HCEC 1CT (cell line): ENCODE measurements at places on chromosomes 3 and 15.

DNA sequence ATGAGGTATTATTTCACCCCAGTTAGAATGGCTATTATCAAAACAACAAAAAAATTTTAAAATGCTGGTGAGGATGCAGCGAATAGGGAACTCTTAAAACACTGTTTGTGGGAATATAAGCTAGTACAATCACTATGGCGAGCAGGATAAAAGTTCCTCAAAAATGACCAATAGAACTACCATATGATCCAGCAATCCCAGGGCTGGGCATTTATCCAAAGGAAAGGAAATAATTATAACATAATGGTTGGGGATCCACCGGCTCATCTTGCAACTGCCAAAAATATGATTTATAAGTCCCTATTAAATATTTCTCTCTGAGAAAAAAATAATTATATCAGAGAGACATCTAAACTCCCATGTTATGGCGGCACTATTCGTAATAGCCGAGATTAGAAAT is 127.6 kb upstream of the MME start:
- no peak for DNase-seq

DNA sequence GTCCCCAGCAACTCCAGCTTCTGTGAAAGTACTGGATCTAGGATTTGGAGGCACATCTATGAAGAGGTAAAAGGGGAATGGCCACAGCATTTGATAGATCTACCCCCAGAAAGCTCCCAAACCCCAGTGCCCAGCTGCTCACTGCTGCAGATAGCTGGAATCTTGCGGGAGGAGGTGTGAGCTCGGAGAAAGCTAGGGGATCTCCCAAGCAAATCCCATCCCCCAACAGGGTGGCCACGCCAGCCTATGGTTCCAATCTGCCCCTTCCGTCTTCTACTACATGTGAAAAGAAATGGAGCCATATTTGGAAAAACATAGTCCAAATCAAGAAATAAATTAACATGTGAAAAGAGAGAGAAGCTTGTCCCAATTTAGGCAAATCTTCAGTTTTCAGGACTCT is 42.0 kb downstream of the SEMA5B start:
- no peak for DNase-seq

DNA sequence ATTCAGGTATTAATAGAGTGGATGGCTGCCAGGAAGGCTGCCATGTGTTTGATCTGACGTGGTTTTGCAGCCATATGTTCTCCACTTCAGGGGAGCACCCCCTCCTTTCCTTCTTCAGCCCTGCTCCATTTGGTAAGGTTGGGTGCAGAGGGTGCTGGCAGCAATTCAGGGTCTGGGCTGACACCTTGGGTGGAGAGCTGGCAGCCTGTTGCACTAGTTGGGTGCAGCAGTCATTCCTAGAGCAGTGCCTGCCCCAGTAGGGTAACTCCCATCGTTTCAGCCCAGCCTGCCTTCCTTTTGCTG is 1.5 kb downstream of the TYRO3 start:
- DNase-seq: no peak

- peak; percentile 28 for DNase-seq
Observed at GRCh38 chr15:89171136-89172072, 50.0 kb downstream of the RLBP1 start.

GRCh38 chr3:121574449-121574848 is 6.7 kb downstream of the ARGFX start:
- DNase-seq: no peak

GRCh38 chr15:68230157-68231100 is 901 bp upstream of the CLN6 start:
- no peak for DNase-seq

GRCh38 chr3:65914740-65915367 is 123.9 kb downstream of the MAGI1 start:
- peak; percentile 39 for DNase-seq

DNA sequence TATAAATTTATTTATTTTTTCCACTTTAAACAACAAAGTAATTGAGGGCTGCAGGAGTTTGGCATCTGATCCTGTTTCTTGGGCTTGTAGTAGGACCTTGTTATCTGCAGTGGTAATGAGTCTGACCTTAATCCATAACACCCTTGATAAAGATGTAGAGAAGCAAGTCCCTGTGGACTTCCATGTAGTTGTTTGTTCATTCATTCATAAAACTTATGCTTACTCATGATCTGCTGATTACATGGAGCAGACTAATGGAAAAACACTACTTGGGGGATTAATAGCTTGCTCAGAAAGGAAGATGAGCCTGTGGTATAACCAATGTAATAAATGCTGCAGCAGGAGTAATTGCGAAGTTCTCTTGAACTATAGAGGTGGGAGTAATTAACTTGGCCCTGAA is 271.5 kb upstream of the TBL1XR1 start:
- peak; percentile 33 for DNase-seq

GRCh38 chr15:68271854-68272471 is 5.6 kb upstream of the FEM1B start:
- DNase-seq: peak; percentile 73

DNA sequence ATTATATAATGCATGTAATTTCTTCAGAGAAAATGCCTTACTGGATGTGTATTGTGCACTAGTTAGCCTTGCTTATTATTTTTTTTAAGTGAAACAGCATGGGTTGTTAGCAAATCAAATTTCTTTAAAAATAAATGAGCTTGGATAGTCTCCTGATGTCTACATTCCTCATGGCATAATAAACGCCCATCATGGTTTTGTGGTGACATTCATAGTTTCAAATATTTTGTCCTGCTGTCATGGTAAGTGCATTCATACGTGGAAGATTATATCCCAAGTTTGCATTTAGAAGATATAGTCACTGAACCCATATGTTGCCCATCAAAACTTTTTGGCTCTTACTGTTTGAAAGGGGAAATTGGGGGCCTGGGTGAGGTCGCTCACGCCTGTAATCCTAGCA is 130.7 kb downstream of the ALCAM start:
- DNase-seq: no peak

DNA sequence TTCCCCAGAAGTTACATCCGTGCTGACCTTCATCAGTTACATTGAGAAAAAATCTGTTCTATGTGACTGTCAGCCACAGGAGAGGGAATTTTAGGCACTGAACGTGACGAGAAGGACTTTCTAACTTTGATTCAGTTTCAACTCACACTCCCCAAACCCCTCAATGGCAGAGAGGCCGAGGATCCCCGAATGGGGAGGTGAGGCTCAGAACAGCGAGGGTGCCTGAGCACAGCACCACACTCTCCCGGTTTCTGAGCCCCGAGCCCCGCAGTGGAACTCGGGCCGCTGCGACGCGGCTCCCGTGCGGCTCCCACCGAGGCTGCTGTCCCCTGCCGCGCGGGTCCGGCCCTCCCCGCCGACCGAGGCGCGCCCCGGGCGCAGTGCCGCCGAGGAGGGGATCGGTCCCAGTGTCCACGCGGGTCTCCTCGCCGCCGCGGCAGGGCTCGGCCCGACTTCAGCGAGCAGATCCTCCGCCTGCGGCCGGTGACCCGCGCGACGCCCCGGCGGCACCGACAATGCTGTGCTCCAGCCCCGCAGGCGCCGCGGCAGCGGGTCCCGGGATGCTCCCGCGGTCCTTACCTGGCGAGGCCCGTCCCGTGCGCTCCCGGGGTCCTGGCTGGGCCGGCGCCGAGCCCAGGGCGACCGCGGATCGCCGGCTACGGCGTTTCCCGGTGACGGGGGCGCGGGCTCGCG is 439 bp downstream of the CTXND1 start:
- DNase-seq: no peak

DNA sequence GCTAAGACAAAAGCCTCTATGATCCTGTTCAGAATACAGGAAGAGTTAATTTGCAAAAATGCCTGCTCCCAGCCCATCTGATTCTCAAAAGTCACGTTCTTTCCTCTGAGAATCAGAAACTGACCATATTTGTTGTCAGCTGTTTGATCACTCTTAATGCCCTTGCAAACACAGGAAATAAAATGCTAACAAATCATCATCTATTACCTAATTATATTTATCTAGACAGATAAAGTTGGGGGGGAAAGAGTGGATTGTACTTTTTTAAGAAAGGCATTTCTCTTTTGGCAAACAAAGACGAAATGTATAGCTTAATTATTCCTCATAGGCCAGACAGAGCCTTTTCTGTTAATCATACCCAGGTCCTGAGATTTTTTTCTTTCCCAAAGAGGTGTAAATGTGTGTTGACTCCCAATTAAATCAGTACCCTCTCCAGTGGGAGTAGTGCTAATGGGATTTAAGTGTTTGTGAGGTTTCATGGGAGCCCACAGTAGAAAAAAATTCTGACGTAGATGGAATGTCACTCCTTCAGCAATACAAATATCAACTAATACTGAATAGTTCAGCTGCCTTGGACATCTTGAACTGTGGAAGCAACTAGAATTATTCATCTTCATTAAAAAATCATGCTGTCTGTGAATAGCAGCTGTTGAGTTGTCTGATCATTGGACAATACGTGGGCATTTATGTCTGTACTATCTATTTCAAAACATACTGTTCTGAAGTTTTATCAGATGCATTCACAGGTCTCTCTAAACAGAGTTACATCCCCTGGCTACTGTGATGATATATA is 22.5 kb upstream of the BNIP2 start:
- DNase-seq: no peak

GRCh38 chr3:71238355-71238757 is 345.2 kb downstream of the FOXP1 start:
- DNase-seq: no peak
